Activated CD4-positive, alpha-beta memory T cell treated with anti-CD3 and anti-CD28 coated beads, Interleukin-2, amount 10 ng/mL, durations not matched to agents 7 days and 5 days (primary cell): ENCODE measurements at places on chromosomes 11 and 22.

DNA sequence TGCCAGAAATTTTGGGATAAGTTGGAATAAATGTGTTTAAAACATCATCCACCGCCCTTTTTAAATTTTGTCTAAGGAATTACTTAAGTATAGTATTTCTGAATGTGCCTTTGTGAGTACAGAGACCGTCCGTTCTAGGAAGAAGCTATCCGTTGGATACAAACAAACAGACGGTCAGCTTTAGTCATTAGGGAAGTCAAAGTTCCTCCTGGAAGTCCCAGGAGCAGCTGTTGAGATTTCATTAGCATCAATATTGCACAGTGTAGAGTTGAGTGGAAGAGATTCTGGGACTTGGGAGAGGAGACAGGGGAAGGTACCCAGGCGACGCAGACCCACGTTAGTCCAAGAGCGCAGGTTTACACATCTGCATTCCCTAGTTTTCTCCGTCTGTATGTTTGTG, 15.7 kb upstream of the ADSL start:
- peaks cover 23% of the 10 kb centered on the region for H3K36me3 ChIP-seq
- H3K27ac ChIP-seq = no peak overlapping the region
- H3K27me3 ChIP-seq = no peaks in the 10 kb centered on the region
- no peak overlapping the region for H3K4me3 ChIP-seq
- DNase-seq = no peak

GRCh38 chr11:110123003-110123402, 29.8 kb downstream of the ZC3H12C start:
- H3K27ac ChIP-seq = no peak overlapping the region
- no peak overlapping the region for H3K4me3 ChIP-seq
- H3K27me3 ChIP-seq = peaks cover 17% of the 10 kb centered on the region
- no peaks in the 10 kb centered on the region for H3K36me3 ChIP-seq

DNA sequence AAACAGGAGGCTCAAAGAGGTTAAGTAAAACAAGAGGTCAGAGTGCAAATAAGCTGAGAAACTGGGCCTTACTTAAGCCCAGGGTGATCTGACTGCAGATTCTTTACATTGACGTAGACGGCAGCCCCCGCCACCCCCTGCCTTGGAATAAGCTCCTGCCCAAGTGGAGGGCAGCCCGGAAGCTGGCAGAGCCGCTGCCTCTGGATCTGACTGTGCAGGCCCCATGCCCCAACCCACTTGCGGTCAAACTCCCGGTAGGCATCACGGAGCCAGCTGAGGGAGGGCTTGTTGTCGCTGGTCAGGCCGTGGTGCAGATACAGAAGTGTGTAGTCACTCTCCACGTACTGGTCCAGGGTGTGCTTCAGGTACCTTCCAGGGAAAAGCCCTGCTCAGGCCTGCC, 18.6 kb downstream of the ARHGAP1 start:
- H3K4me1 ChIP-seq = peaks cover 6% of the 10 kb centered on the region
- H3K27ac ChIP-seq = no peak overlapping the region
- H3K4me3 ChIP-seq = no peak overlapping the region

DNA sequence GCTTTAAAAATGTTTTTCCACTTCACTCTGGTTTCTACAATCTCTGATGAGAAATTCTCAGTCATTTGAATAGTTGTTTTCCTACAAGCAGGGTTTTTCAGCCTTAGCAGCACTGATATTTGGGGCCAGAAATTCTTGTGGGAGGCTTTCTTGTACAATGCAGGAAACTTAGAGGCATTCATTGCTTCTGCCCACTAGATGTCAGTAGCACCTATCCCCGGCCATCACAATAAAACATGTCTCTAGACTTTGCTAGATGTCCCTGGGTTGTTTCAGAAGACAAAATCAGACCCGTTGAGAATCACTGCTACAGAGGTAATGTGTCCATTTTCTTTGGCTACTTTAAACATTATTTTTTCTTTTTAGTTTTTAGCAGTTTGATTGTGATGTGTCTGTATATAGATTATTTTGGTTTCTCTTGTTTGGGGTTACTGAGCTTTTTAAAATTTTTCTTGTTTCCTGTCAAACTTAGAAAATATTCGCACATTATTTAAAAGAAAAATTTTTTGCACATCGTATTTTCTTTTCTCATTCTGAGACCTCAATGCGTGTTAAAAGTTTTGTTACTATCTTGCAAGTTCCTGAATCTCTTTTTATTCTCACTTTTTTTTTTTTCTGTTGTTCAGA, 60.8 kb upstream of the CCDC179 start:
- no peak overlapping the region for H3K27ac ChIP-seq
- H3K4me3 ChIP-seq = no peak overlapping the region
- H3K27me3 ChIP-seq = no peaks in the 10 kb centered on the region
- peaks cover 4% of the 10 kb centered on the region for H3K4me1 ChIP-seq
- H3K36me3 ChIP-seq = no peaks in the 10 kb centered on the region

DNA sequence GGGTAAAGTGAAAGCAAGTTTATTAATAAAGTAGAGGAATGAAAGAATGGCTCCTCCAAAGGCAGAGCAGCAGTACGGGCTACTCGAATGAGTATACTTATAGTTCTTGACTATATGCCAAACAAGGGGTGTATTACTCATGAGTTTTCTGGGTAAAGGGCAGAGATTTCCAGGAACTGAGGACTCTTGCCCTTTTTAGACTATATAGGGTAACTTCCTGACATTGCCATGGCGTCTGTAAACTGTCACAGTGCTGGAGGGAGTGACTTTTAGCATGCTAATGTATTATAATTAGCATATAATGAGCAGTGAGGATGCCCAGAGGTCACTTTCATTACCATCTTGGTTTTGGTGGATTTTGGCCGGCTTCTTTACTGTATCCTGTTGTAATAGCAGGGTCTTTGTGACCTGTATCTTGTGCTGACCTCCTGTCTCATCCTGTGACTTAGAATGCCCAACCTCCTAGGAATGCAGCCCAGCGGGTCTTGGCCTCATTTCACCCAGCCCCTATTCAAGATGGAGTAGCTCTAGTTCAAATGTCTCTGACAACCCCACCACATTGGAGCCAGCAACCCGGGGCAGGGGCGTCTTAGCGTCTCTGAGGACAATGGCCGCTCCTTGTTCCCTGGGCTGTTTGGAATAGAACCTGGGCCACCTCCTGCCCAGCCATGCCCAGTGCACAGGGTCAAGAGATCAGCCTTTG, 34.9 kb upstream of the CD82 start:
- H3K27ac ChIP-seq = peak overlapping the region; percentile 85
- peak; percentile 60 for DNase-seq
- peak overlapping the region; percentile 21 for H3K4me3 ChIP-seq
- peaks cover 49% of the 10 kb centered on the region for H3K4me1 ChIP-seq
- H3K36me3 ChIP-seq = no peaks in the 10 kb centered on the region
- H3K27me3 ChIP-seq = no peaks in the 10 kb centered on the region

- H3K4me3 ChIP-seq = no peak overlapping the region
- H3K27me3 ChIP-seq = peaks cover 15% of the 10 kb centered on the region
- H3K27ac ChIP-seq = no peak overlapping the region
- DNase-seq = no peak
- no peaks in the 10 kb centered on the region for H3K36me3 ChIP-seq
These were observed 113.8 kb upstream of the THY1 start for GRCh38 chr11:119536801-119537200.

DNA sequence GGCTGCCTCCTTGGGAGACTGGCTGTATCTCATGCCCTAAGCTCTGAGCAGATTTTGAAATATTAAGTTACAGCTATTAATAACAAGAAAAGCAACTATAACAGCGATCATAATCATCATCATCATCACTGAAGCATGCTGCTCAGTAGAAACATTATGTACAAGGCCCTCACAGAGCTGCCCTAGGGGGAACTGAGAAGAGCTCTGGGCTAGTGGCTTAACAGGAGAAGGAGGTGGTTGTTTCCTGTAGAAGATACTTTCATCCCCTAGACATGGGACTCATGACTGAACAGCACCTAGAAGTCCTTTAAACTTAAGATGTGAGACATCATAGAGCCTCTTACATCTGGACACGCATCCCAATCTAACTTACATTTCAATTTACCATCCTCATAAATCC, 332.8 kb upstream of the PLET1 start:
- H3K4me3 ChIP-seq = no peak overlapping the region
- H3K4me1 ChIP-seq = peaks cover 6% of the 10 kb centered on the region
- no peak overlapping the region for H3K27ac ChIP-seq
- no peaks in the 10 kb centered on the region for H3K27me3 ChIP-seq

- no peaks in the 10 kb centered on the region for H3K27me3 ChIP-seq
- no peak overlapping the region for H3K27ac ChIP-seq
- H3K4me3 ChIP-seq = no peak overlapping the region
- peak; percentile 32 for DNase-seq
- no peaks in the 10 kb centered on the region for H3K36me3 ChIP-seq
These were observed 10.7 kb upstream of the ACCSL start for GRCh38 chr11:44036811-44037657.

GRCh38 chr11:32034149-32034548, 56.7 kb upstream of the RCN1 start:
- H3K4me3 ChIP-seq = no peak overlapping the region
- no peak for DNase-seq
- H3K27me3 ChIP-seq = peaks cover 14% of the 10 kb centered on the region
- H3K36me3 ChIP-seq = no peaks in the 10 kb centered on the region

GRCh38 chr22:30782613-30783012, 87.9 kb downstream of the OSBP2 start:
- no peak overlapping the region for H3K27ac ChIP-seq
- H3K36me3 ChIP-seq = no peaks in the 10 kb centered on the region
- no peaks in the 10 kb centered on the region for H3K27me3 ChIP-seq

- H3K27me3 ChIP-seq = no peaks in the 10 kb centered on the region
- DNase-seq = no peak
- no peak overlapping the region for H3K4me3 ChIP-seq
- no peaks in the 10 kb centered on the region for H3K4me1 ChIP-seq
- no peak overlapping the region for H3K27ac ChIP-seq
These were observed 24.2 kb downstream of the BLID start for GRCh38 chr11:122091835-122092234.
